B cell (primary cell): ENCODE measurements at places on chromosomes 13 and 19. TPM values are rescaled to one million over a fixed set of nuclear protein-coding genes. Genes with fewer than 3 reads are reported as not detected.

DNA sequence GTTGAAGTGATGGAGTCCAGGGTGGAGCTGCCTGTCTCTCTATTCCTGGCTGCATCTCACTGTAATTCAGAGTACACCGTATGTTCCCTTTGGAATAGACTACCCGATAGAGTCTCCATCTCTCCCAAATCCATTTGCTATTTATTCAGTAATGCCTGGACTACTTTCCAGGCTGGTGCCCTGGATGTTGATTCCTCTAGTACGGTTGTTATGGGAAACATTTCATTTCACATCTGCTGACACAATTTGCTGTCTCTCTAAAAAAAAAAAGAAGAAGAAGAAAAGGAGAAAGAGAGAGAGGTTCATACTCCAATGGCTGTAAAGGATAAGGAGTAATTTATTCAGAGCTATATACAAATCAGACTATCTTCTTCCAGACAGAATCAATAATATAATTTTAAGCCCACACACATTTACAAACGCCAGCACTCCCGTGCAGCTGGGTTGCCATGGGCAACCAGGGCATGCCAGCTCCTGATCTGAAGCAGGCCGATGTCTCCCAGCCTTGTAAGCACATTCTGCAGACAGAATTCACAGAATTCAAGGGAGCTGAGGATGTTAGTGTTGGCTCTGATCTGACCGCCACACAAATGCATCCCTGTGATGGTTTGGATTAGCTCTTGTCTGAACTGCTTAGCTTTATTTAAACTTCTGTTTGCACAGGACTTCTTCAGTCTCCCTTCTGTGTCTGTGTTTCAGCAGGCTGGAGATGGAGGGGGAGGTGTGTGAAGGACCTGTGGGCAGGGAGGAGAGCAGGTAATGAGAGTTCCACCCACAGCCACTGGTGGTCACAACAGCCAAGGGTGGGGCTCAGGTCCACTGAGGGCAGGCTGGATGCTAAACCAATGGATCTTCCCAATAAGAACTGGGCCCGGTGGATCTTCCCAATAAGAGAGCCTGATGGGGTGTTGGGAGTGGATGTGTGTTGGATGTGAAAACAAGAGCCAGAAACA lies 66.0 kb downstream of the TEX26 start:
- no peak for DNase-seq

DNA sequence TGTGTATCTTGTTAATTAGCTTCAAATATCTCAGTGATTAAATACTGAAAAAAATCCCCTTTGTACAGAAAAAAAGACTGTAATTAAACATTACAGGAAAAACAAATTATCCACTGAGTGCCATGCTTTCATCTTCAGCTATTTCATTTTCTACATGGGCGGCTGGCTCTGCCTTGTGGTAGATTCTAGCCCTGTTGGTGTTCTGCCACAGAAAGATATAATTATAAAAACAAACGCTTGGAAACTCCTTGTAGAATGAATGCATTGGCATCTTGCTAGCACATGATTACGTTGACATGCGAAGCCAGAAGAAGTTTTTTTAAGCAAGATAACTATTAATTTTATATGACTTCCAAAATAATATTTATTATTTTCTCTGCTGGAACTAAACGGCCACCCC lies 496.8 kb downstream of the MYO16 start:
- no peak for DNase-seq

DNA sequence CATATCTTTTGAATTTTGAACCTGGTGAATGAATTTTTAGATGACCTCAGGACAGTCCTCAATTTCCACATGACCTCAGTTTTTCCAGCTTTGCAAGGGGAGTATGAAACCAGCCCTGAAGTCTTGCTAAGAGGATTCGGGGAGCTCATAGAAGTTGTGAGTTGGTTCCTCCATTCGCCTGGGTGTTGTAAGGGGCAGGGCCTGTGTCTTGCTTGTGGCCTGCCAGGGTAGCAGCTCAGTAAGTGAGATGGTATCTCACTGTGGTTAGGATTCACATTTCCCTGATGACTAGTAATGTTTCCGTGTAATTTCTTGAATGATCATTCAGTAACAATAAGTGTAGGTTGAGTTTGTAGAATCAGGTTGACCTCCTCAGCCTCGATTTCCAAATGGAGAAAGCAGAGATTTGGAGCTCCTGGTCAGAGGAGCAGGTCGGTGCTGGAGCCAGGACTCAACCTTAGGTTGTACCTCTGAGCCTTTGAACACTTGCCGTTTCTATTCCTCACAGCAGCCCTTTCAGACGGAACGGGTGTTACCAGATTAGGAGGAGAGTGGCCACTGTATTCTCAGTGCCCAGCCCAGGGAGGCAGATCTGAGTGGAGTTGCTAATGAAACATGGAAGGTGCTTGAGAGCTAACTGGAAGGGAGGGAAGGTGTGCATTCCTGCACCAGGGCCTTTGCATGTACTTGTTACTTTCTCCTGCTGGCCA lies 14.6 kb downstream of the NACC1 start:
- no peak for DNase-seq

- peak; percentile 40 for DNase-seq
Observed at GRCh38 chr19:35167251-35168119, 12.9 kb downstream of the FXYD5 start.

- DNase-seq = no peak
Observed at GRCh38 chr19:5825178-5825577, 14.3 kb downstream of the FUT6 start.

DNA sequence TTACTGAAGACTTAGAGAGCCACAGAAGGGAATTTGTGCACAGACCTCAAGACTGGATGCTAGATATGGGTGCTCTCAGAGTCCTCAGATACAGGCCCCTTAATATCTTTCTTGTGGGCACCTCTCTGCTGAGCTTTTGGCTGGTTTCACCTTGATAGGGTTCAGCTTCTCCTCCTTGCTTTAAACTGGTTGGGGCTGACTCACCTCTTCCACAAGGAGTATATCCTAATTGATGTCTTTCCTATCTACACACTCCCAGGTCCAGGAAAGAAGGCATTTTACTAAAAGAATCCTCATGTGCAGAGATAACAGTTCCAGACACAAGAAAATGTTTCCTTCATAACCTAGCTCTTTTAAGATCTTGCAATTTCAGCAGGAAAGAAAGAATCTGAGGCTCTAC lies 284.4 kb downstream of the NDFIP2 start:
- DNase-seq = no peak

GRCh38 chr19:28034936-28035335 lies 1178.0 kb downstream of the UQCRFS1 start:
- no peak for DNase-seq

GRCh38 chr13:98565726-98566565 lies 11.0 kb downstream of the STK24 start:
- no peak for DNase-seq

DNA sequence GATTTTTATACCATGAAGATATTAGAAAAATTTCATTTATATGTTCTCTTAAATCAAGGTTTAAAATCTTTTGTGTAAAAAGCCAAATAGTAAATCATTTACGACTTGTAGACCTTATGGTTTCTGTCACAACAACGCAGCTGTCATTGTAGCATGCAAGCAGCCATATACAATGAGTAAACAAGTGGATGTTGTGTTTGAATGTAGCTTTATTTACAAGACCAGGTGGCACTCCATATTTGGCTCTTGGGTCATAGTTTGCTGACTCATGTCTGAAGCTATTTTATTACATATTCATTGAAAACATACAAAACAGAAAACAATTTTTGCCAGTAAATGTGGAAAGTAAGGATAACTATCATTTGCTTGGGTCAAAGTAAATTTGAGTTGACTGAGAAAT lies 930.8 kb downstream of the SLITRK5 start:
- no peak for DNase-seq

DNA sequence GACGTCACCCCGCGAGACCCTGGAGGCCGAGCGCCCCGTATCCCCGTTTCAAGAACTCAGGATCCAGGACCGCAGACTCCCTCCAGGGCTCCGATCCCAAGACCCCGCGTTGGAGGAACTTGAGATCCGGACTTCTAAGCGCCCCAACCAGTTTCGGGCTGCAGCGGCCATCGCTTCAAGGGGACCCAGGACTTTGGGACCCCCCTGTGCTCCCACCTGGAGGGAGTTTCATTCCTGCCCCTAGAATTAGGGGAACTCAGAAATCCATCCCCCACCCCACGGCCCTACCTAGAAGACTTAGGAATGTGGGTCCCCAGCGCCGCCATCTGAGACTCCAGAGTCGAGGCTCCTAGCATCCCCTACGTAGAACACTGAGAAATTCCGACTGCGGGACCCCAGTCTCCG lies 400 bp downstream of the PLEKHG2 start:
- DNase-seq = no peak

DNA sequence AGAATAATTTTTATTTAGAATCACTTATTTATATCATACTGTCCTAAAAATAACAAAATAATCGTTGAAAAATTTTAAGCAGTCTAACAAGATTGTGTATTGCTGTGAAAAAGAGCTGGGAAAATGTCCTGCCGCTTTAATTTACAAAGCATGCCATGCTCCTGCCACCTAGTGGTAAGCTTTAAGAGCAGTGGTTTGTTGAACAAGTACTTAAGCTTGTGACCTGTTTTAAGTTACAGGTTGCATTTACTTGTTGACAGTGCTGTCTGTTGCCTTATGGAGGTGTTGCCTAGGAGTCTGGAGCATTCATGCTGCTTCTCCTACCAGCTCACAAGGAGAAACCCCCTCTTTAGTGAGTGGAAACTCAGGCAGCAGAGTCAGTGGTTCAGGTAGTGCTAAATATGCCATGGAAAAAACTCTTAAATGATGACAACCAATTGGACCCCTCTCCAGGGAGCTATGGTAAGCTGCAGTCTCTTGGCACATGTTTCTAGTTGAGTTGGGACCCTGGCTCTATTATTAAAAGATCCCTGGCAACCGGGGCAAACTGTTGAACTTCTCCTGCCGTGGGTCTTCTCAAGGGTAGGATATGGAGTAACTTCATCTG lies 68.4 kb downstream of the SPATA13 start:
- peak; percentile 66 for DNase-seq

GRCh38 chr13:46594374-46595078 lies 41.6 kb downstream of the LRCH1 start:
- DNase-seq = no peak

DNA sequence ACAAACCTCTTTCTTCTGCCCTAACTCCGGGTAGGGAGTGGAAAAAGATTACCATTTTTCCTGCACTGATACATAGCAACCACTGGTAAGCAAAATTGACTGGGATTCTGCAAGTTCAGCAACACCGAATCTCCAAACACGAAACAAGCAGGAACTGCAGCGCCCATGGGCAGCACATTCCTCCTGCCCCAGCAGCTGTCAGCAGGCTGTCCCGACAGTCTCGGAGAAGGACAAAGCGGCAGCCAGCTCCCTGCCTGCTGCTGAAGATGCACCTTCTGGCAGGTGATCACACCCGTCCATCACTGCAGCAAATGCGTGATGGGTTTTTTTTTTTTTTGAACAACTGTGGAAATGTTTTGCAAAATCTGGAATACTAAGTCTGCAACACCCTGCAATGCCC lies 6.7 kb downstream of the TMTC4 start:
- DNase-seq = no peak

- DNase-seq = peak; percentile 34
Observed at GRCh38 chr13:99548448-99548847, 47.2 kb downstream of the TM9SF2 start.

GRCh38 chr19:50417111-50418081 lies 1.3 kb upstream of the SPIB start:
- DNase-seq = peak; percentile 73

DNA sequence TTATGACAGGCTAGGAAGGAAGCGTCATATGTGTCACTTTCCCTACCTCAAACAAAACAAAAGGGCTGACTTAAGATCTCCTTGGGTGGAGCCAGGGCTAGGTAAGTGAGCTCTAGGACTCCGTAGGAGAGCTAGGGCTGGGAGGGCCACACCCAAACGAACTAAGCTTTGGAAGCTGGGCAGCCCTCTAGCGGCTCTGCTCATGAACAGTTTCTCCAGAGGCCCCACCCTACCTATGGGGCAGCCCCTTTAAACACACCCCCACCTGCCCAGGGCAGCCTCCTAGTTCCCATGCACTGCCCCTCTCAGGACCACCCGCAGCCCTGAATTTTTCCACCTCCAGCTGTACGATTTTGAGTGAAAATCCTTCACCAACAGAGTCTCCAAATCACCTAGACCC lies 3.5 kb downstream of the PEG3 start:
- DNase-seq = no peak

- DNase-seq = no peak
Observed at GRCh38 chr13:59746291-59746962, 417.3 kb downstream of the DIAPH3 start.

GRCh38 chr13:108176685-108177274 lies 38.6 kb downstream of the LIG4 start:
- peak; percentile 79 for DNase-seq

DNA sequence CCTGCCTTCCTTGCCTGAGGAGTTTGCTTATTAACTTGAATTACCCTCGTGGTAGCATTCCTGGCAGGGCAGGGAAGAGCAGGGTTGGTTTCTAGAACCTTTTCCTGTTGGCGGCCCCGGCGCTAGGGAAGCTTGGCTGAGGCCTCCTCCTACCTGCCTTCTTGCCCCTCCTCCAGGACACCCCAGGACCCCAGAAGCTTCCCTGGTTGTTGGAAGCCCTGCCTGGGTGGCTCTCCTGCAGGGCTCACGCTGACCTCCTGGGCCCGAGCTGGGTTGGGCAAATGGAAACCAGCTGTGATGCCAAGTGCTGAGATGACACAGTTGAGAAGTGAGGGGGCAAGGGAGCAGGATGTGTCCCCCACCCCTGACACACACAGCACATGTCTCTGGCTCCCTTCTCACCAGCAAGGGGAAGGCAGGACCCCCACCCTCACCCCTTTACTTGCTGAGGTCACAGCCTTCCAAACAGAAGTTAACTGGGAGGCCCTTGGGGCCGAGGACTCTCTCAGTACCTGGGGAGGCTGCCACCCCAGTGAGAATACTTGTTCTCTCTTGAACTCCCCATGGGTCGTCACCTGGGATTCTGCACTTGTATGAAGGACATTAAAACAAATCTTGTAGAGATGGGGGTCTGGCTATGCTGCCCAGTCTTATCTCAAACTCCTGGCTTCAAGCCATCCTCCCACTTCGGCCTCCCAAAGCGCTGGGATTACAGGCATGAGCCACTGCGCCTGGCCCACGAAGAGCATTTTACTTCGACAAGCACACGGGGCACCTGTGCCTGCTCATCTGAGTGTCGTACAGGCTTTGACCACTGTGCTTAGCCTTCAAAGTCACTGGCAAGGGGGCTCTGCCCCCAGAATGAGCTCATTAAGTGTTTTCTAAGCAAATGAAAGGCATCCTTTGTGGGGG lies 10.5 kb downstream of the CEBPA start:
- no peak for DNase-seq

- DNase-seq = peak; percentile 46
Observed at GRCh38 chr13:34942732-34943435, 814 bp downstream of the NBEA start.

DNA sequence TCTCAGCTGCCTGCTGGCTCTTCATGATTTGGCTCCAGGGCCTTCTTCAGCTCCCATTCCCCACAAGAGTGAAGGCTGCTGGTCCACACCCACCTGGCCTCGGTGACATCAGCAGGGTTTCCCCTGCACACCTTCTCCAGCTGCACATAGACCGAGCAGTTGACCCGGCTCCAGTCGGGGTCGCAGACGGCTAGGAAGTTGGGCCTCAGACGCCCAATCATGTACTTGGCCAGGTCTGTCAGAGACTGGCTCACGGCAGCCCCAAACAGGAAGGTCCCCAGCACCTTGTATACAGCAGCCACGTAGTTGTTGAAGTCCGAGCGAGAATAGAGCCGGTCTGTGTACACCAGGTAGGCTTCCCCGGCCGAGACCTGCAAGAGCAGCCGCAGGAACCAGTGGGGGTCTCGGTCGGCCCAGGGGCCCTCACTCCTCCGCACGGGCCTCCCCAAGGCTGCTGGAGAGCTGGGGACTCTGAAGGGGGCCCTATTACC lies 3.8 kb downstream of the PLPP2 start:
- DNase-seq = no peak

The PRODH2 gene
- polyA plus RNA-seq = not detected in 2 replicates

The SOX1 gene
- polyA plus RNA-seq = not detected in 2 replicates

The SIAH3 gene
- not detected in 2 replicates for polyA plus RNA-seq

The UBE2L5 gene
- 0.16 TPM in 2 replicates for polyA plus RNA-seq
